ENCODE measurements at places on chromosomes 1 and 21.

DNA sequence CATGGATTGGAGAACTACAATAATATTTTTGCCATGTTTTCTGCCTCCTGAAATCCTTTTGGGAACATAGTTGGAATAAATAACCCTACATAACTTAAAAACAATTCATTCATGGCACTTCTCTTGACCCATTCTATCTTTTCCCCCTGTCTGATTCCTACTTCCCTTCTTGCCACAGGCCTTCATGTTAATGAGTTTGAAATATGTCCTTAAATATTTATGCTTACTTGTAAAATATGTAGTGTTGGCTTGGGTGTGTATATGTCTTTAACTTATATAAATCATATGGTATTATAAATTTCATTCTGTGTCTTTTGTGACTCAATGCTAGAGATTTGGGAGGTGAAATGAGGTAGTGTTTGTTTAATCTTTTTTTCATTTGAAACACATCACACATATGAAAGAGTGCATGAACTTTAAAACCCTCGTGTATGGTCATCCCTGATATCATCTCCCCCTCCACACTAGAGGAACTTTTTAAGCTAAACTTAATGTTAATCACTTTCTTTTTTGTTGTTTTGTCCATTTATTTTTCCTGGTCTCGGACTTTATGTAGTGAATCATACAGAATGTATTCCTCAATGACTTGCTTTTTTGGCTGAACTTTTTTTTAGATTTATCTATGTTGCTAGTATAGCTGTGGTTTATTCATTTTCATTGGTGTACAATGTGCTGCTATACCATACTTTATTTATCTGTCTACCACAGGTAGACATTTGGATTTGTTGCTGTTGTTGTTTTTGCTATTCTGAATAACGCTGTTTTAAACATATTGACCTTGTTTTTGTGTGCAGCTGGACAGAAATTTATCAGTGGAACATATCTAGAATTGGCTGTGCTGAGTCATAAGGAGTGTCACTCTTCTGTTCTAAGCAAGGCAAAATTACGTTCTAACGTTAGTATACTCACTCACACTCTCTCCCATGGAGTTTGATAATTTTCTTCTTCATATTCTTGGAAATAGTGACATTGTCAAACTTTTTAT is 441.6 kb downstream of the PLPP3 start:
- DNase-seq: no peak

- DNase-seq: no peak
Measured at GRCh38 chr1:225855503-225856300, 26.5 kb downstream of the TMEM63A start.

DNA sequence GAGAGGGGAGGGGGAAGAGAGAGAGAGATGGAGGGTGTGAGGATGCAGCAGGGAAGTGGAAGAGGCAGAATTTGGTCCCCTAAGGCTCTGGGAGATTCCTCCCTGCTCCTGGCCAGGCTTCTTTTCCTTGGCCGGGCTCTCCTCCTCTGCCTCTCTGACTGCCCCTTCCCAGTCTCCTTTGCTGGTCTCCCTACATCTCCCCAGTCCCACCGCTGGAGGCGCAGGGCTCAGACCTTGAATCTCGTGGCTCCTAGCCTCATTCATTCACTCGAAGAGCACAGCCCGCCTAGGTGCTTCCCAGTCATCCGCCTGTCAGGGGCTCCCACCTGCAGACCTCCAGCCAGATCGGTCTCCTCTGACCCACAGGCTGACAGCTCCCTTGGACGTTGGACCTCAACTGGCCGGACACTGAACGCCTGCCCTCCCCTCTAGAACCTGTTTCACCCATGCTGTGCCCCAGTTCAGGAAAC is 76.5 kb downstream of the VWA5B1 start:
- DNase-seq: no peak

GRCh38 chr1:162902416-162902815 is 41.4 kb upstream of the CCDC190 start:
- no peak for DNase-seq

DNA sequence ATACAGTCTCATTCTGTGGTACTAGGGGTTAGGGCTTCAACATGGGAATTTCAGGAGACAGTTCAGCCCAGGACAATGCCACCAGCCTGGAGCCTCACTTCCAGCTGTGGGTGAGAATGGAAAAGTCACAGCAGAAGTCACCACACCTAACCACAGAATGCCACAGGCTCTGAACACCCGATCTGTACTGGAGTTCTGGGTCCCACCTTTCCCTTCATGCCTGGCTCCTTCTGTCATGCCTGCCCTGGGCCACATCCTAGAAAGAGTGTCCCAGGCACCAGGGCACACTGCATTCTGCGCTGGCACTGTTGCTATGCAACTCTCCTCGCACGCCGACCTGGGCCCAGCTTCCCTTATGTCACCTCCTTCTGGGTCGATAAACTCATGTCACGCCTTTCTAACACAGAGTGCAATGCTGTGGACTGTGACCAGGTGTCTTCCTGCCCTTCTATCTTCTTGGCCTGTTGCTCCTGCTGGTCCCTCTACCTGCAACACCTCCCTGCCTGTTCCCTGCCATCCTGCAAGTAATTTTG is 21.2 kb downstream of the RCSD1 start:
- no peak for DNase-seq

GRCh38 chr1:212284332-212284743 is 872 bp upstream of the PPP2R5A start:
- DNase-seq: no peak

- no peak for DNase-seq
Measured at GRCh38 chr1:23564529-23565122, 5.3 kb upstream of the ID3 start.

DNA sequence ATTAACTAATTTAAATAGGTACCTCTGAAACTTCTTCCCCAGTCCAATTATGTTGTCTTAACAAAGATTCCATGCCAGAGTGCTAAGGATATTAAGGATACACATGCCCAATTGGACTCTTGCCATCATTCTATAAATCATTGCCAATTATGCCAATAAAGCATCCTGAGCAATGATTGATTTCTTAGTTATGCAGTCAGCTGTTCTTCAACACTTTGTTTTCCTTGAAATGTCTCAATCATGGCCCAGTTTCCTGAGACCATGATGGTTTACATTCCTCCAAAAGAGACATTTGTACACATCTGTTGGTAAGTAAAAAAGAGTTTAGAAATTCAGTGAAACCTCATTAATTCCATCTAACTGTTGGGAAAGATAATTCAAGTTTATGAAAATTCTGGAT is 180.4 kb upstream of the PKN2 start:
- DNase-seq: no peak

GRCh38 chr1:155773221-155773620 is 83.8 kb downstream of the GON4L start:
- no peak for DNase-seq

DNA sequence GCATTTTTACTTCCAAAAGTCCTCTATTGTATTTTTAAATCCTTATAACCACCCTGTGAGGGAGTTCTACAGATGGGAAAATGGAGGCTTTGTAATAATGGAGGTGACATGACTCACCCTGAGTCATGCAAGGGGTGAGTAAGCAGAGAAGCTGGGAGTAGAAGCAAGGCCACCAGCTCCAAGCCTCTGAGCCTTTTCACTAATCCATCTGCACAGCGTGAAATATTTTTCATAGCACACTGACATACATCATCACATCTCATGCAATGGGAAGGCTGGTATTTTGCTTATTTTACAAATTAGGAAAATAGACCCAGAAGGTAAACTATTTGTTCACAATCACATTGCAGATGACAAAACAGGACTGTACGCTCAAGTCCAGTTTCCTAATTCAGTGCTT is 96.9 kb downstream of the KCNH1 start:
- no peak for DNase-seq

- no peak for DNase-seq
Measured at GRCh38 chr21:31753949-31754707, 22.2 kb upstream of the SCAF4 start.

GRCh38 chr1:104933846-104934245 is 1184.1 kb downstream of the AMY1C start:
- DNase-seq: no peak

- no peak for DNase-seq
Measured at GRCh38 chr1:183417772-183418491, at the start of gene NMNAT2. TSS of gene NMNAT2 (minus strand) at chr1:183418380. CDS start at chr1:183418267, 113 bp downstream.

GRCh38 chr1:200306944-200307754 is 102.7 kb downstream of the ZNF281 start:
- no peak for DNase-seq

GRCh38 chr21:32309906-32310460 is 11.3 kb downstream of the MRAP start:
- DNase-seq: no peak

DNA sequence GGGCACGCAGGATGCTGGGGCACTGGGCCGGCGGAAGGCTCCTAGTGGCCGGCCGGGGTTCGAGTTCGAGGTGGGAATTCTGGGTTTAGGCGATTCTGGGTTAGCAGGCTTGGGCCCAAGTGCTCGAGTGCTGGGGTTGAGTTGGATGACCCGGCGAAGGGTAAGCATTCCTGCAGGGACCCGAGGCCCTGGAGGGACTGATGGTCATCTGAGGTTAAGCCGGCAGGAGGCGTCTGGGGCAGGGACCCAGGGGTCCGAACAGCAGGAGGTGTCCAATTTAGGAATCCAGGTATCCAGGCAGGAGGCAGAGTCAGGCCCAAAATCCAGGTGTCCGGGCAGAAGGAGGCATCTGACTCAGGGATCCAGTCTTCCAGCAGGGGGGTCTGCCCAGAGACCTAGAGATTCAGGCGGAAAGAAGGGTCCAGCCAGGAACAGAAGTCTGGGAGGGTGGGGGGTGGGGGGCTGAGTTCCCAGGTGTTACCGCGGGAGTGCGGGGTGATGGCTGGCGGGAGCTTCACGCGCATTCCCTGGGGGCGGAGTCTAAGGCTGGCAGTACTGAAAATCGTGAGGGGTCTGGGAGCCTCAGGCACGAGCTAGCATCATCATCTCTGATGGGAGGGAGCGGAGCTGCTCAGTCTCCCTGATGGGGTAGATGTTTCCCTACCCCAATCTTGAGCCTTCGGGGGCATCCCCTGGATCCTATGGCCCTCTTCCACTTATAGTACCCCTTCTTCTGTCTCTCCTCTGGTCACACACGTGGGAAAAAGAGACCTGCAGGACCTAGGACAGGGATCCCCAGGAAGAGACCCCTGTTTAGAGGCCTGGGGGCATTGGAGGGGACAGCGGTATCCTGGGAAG is 585 bp downstream of the GPR3 start:
- no peak for DNase-seq

DNA sequence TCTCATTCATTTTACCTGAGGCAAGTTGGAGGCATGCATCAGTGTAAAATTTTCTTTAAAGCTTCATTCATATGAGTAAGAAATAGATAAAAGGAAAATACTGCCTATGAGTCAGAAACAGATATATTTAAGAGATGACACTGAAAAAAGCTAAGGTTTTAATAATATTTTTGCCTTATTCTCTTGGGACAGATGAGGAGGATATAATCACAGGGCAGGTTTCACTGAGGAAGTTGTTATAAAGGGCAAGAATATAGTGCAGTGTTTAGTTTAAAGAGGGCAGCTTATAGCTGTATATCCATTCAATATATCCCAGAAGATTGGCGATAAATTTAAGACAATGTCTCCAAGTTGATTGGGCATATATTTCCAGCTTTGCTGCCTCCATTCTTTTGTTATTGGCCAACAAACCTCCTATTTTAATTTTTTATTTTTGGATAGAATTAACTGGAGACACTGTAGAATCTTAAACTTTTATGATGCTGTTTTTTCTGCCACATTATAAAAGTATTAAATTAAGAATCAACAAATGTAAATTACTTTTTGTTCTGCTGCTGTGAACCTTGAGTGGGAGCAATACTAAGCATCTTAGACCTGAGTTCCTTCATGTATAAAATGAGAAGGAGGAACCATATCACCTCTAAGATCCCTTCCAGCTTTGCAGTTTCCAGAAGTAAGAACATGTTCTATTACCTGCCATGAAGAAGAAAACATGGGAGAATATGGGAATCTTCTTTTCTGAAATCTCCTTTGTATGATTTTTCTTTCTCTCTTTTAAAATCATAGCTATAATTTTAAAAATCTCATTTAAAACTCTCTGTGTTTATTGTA is 171.6 kb downstream of the S1PR1 start:
- no peak for DNase-seq

DNA sequence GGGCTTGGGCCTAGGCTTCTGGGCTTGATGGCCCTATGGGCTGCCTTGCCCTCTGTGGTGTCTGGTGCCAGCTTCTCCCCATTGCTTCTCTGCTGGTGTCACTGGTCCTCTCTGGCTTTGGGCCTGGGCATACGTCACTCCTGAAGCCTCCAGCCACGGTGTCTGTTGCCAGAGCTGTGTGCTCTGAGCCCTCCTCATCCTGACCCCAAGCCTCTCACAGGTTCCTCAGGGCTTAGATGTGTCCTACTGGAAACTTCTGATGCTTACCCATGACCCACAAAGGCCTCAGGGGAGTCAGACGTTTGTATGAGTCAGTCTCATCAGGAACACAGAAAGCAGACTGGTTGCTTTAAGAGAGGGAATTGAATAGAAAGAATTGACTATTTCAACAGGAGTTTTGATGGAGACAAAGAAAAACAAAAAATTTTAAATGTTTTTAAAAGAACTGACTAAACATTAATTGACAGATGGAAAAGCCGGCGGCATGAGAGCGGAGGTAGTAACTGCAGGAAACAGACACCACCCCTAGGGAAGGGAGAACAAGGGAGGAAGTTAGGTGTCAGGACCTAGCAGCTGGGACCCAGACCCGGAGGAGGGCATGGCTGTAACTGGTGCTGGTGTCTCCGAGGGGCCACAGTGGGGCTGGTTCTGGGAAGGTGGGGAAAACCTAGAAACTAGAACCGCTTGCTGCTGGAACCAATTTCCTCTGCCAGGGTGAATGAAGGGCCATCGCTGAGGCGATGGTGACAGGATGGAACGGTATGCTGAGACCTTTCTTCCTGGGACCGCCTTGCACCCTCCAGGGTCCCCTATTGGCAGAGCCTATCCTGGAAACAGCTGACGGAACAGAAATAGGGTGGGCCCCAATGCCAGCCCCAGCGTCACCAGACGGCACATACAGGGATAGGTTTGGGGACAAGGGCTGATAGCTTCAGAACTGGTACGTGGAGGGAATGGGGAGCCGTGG is 40.0 kb upstream of the CITED4 start:
- no peak for DNase-seq

DNA sequence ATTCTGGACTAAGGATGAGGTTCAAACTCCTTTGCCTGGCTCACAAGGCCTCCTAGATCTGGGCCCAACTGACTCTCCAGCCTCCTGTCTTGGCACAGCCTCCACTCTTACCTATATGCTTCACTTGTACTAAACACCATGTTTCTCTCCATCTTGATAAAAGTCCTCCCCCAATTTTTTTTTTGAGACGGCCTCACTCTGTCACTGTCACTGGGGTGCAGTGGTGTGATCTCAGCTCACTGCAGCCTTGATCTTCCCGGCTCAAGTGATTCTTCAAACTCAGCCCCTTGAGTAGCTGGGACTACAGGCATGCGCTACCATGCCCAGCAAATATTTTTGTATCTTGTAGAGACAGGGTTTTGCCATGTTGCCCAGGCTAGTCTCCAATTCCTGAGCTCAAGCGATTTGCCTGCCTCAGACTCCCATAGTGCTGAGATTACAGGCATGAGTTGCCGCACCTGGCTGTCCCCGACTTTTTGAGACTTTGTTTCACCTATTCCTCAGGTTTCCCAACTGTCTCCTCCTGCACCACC is 39.7 kb downstream of the CD34 start:
- no peak for DNase-seq

- DNase-seq: no peak
Measured at GRCh38 chr21:44935533-44935927, 4.3 kb upstream of the SLX9 start.

GRCh38 chr1:229062135-229062534 is 208.8 kb upstream of the RAB4A start:
- DNase-seq: no peak
